ENCODE measurements at places on chromosomes 3 and 15. TPM values are rescaled to one million over a fixed set of nuclear protein-coding genes. Genes with fewer than 3 reads are reported as not detected.

The NEK11 gene
- total RNA-seq = 8.6 TPM

The SLC22A14 gene
- total RNA-seq = 0.49 TPM

The LRIG1 gene
- 30.7 TPM for total RNA-seq

The GATA2 gene
- 50.6 TPM for total RNA-seq

The CHRM5 gene
- not detected for total RNA-seq

The SLCO3A1 gene
- 65.8 TPM for total RNA-seq

The CPNE9 gene
- not detected for total RNA-seq

The STAC gene
- 3.9 TPM for total RNA-seq

The GOLGA8T gene
- total RNA-seq = 1.5 TPM

The GOLGA8S gene
- total RNA-seq = not detected

The ZBED2 gene
- 4.9 TPM for total RNA-seq

The B4GALT4 gene
- total RNA-seq = 12.0 TPM

The TJP1 gene
- total RNA-seq = 110 TPM

The TXNRD3 gene
- 7.1 TPM for total RNA-seq

The LRTM1 gene
- not detected for total RNA-seq
